ENCODE measurements at places on chromosomes 6 and 20.

DNA sequence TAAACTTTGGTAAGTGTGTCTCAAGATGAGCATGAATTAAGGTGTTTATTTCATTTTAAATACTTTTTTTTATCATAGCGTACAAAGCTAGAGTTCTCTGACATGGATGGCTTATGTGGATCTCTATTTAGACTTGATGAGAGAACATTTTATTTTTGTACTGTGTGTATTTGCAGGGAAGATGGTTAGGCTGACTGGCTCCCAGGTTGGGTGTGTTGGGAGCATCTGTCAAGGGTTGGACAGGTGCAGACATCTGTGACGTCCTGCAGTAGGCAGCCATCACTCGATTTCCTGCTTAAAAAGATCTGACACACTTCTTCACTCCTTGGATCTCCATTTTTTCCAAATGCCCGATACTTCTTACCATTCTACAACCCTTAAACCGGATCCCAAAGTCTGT, 221.9 kb upstream of the QKI start:
- H3K36me3 ChIP-seq: no peaks in the 10 kb centered on the region
- H3K4me3 ChIP-seq: no peak overlapping the region
- no peak overlapping the region for H3K27ac ChIP-seq
- H3K27me3 ChIP-seq: no peaks in the 10 kb centered on the region
- DNase-seq: no peak
- no peaks in the 10 kb centered on the region for H3K4me1 ChIP-seq

DNA sequence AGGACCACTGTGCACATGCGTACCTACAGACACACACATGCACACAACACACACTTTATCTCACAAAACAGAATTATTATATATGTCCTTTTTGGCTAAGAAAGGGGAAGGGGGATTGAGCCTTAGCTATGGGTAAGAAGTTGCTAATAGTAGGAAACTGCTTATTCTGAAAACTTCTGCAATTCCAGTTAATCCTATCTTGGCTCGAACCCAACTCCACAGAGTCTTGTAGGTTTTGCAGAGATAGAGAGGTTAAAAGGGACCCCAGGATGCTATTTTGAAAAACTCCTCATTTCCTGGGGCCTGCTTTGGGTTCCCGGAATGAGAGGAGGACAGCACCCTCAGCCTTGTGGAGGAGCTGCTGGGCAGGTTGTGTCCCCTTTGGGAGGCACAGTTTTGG, 233.8 kb downstream of the CLIC5 start:
- DNase-seq: no peak
- H3K36me3 ChIP-seq: no peaks in the 10 kb centered on the region
- H3K4me1 ChIP-seq: no peaks in the 10 kb centered on the region
- H3K27ac ChIP-seq: no peak overlapping the region

DNA sequence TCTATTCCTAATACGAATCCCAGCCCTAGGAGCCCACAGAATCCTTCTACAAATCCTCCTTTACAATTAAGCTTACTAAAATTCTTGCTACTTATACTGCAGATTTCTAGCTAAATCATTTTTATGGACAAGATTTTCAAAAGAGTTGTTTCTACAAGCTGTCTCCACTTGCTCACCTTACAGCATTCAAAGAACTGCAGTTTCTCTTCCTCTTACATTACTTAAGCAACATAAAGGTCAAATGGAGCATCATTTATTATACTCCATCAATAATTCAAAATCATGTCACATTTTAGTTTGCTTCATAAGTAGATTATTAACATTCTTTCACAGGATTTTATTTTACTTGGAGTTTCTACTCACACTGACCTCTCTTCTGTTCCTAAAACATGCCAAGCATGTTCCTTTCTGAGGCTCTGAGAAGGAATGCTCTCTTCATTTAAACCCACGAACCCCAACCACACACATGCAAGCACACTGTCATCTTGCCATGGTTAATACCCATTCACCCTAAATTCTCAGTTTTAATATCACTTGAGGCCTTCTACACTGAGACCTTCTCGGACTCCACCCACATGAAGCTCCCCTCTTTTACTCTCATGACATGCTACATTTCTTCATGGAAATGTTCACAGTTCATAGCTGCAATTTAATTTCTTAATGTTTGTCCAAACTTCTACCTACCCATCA, 388.2 kb downstream of the TBC1D32 start:
- no peaks in the 10 kb centered on the region for H3K4me1 ChIP-seq
- no peaks in the 10 kb centered on the region for H3K27me3 ChIP-seq
- no peak overlapping the region for H3K4me3 ChIP-seq
- H3K27ac ChIP-seq: no peak overlapping the region
- H3K36me3 ChIP-seq: no peaks in the 10 kb centered on the region
- no peak for DNase-seq

DNA sequence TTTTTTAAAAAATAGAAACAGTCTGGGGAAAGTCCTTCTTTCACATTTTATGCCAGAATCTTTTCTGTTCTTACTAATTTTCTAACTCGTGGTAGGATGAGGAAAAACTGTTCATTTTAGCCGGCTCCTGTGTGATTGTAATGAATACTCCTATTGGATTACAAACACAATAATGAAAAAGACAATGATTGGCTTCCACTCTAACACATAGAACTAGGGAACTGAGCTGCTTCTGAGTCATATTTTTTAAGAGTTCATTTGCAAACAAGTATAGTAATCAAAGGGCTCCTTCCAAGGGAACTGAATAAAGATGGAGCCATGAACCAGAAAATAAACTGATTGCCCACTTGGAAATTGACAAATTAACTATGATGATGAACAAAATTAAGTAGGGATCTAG, 265.3 kb upstream of the TCF21 start:
- H3K4me3 ChIP-seq: no peak overlapping the region
- H3K27ac ChIP-seq: no peak overlapping the region
- no peak for DNase-seq
- peaks cover 6% of the 10 kb centered on the region for H3K27me3 ChIP-seq
- no peaks in the 10 kb centered on the region for H3K36me3 ChIP-seq
- no peaks in the 10 kb centered on the region for H3K4me1 ChIP-seq

GRCh38 chr6:105178110-105178509, 1.7 kb downstream of the POPDC3 start:
- no peaks in the 10 kb centered on the region for H3K27me3 ChIP-seq
- no peak for DNase-seq
- no peaks in the 10 kb centered on the region for H3K36me3 ChIP-seq
- no peak overlapping the region for H3K27ac ChIP-seq
- no peaks in the 10 kb centered on the region for H3K4me1 ChIP-seq
- H3K4me3 ChIP-seq: no peak overlapping the region

- H3K4me1 ChIP-seq: no peaks in the 10 kb centered on the region
- no peaks in the 10 kb centered on the region for H3K36me3 ChIP-seq
- H3K27ac ChIP-seq: no peak overlapping the region
- H3K27me3 ChIP-seq: no peaks in the 10 kb centered on the region
Measured at GRCh38 chr6:56477241-56477640, 165.4 kb downstream of the DST start.

- H3K27me3 ChIP-seq: no peaks in the 10 kb centered on the region
- H3K4me3 ChIP-seq: no peak overlapping the region
- DNase-seq: no peak
- H3K27ac ChIP-seq: no peak overlapping the region
- H3K4me1 ChIP-seq: no peaks in the 10 kb centered on the region
- H3K36me3 ChIP-seq: no peaks in the 10 kb centered on the region
Measured at GRCh38 chr6:157002774-157003173, 225.6 kb downstream of the ARID1B start.

DNA sequence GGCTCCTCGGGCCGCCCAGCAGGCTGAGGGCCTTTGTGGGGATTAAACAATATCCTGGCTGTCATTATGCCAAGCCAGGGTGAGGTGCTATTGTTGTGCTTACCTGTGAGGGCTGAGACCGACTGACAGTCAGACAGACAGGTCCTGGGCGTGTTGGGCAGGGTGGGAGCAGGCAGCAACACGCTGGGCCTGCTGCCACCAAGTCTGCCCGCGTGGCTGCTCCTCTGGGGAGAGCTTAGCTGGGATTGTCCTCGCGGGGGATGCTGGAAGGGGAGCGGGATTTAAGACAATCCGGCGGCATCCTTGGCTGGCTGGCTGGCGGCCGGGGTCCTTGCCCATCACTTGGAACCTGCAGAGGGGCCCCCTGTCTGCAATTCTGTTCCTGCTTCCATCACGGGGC, 20.0 kb downstream of the ITPR3 start:
- no peak overlapping the region for H3K27ac ChIP-seq
- no peak for DNase-seq
- no peak overlapping the region for H3K4me3 ChIP-seq
- no peaks in the 10 kb centered on the region for H3K27me3 ChIP-seq
- H3K36me3 ChIP-seq: peaks cover 42% of the 10 kb centered on the region

DNA sequence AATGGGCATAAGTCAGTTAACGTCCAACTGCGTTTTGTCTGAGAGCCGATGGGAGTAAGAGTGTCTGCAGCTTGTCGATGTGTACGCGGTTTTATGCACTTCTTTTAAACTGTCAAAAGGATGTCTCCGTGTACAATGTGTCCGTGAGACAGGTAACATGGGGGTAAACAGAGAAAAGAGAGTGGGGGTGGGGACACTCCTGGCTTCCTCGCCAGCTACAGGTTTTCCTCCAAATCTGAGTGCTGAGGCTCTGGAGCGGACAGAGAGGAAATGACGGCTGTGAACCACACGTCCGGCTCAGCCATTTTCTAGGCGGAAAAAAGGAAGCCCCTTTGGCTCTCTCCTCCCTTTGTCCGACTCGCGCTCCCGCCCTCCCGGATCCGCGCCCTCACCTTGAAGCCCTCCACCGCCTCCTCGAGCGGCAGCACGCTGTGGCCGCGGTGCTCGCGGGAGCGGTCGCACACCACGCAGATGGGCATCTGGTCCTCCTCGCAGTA, 916 bp downstream of the TRIM27 start:
- H3K4me3 ChIP-seq: peak overlapping the region; percentile 82
- peak overlapping the region; percentile 96 for H3K27ac ChIP-seq
- no peaks in the 10 kb centered on the region for H3K27me3 ChIP-seq

DNA sequence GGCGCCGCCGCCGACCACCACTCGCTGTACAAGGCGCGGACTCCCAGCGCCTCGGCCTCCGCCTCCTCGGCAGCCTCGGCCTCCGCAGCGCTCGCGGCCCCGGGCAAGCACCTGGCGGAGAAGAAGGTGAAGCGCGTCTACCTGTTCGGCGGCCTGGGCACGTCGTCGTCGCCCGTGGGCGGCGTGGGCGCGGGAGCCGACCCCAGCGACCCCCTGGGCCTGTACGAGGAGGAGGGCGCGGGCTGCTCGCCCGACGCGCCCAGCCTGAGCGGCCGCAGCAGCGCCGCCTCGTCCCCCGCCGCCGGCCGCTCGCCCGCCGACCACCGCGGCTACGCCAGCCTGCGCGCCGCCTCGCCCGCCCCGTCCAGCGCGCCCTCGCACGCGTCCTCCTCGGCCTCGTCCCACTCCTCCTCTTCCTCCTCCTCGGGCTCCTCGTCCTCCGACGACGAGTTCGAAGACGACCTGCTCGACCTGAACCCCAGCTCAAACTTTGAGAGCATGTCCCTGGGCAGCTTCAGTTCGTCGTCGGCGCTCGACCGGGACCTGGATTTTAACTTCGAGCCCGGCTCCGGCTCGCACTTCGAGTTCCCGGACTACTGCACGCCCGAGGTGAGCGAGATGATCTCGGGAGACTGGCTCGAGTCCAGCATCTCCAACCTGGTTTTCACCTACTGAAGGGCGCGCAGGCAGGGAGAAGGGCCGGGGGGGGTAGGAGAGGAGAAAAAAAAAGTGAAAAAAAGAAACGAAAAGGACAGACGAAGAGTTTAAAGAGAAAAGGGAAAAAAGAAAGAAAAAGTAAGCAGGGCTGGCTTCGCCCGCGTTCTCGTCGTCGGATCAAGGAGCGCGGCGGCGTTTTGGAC, 2.0 kb downstream of the SOX4 start:
- H3K4me1 ChIP-seq: peaks cover 40% of the 10 kb centered on the region
- DNase-seq: peak; percentile 49
- H3K27me3 ChIP-seq: no peaks in the 10 kb centered on the region
- peak overlapping the region; percentile 50 for H3K4me3 ChIP-seq
- peaks cover 59% of the 10 kb centered on the region for H3K36me3 ChIP-seq

- no peaks in the 10 kb centered on the region for H3K4me1 ChIP-seq
- no peak for DNase-seq
- H3K27ac ChIP-seq: no peak within 1 kb of the TSS
- peaks cover 26% of the 10 kb centered on the region for H3K27me3 ChIP-seq
Measured at GRCh38 chr20:50690650-50691572, at the start of gene RIPOR3. Gene RIPOR3, minus strand, starts transcription at chr20:50691542. Its CDS starts 414 bp downstream, at chr20:50691128.

DNA sequence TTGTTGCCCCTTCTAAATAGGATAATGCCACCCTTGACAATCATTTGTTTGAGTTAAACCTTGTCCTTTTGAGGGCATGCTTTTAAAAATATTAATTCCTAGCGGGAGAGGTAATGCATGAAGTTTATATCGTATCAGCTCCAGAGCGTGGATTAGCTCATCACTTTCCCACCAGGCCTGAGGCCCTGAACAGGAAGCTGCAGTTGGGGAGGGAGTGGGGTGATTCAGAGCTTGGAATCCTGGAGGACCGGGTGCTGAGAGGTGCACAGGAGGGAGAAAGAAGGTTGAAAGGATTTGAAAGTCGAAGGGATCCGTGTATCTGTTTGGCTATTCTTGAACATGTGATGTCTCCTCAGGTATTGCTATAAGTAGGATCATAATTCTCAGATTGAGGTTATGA, 25.0 kb downstream of the ZDHHC14 start:
- no peak overlapping the region for H3K27ac ChIP-seq
- no peaks in the 10 kb centered on the region for H3K4me1 ChIP-seq
- H3K4me3 ChIP-seq: no peak overlapping the region
- no peak for DNase-seq

DNA sequence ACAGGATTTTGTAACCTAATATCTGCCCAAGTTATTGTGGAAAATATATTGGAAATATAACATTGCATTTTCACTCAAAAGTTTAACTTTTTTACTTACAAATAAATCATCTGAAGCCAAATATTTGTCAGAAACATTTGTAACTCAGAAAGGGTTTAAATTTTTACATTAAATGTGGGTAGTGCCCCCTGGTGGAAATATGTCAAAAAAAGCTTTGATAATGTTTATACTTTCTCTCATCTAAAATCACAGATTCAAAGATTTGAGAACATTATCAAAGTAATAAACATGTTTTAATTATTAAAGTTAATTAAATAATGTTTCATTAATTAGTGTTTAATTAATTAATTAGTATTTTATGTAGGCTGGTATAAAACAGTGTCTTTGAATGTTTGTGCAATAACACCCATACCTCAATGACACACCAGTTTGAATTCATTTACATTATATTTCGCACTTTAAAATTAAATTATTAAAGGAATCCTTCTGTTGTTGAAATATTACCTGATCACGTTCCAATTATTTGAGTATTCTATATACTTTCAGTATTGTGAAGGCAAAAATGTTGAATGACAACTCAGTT, 320.1 kb upstream of the FKBP1C start:
- H3K27me3 ChIP-seq: no peaks in the 10 kb centered on the region
- no peaks in the 10 kb centered on the region for H3K36me3 ChIP-seq
- DNase-seq: no peak
- no peaks in the 10 kb centered on the region for H3K4me1 ChIP-seq

- no peaks in the 10 kb centered on the region for H3K27me3 ChIP-seq
- H3K27ac ChIP-seq: no peak overlapping the region
- no peak for DNase-seq
- H3K36me3 ChIP-seq: no peaks in the 10 kb centered on the region
- no peaks in the 10 kb centered on the region for H3K4me1 ChIP-seq
- H3K4me3 ChIP-seq: no peak overlapping the region
Measured at GRCh38 chr6:147839708-147840610, 331.5 kb downstream of the SAMD5 start.
